SJCRH30 (cell line): ENCODE measurements at places on chromosomes 5 and 9.

DNA sequence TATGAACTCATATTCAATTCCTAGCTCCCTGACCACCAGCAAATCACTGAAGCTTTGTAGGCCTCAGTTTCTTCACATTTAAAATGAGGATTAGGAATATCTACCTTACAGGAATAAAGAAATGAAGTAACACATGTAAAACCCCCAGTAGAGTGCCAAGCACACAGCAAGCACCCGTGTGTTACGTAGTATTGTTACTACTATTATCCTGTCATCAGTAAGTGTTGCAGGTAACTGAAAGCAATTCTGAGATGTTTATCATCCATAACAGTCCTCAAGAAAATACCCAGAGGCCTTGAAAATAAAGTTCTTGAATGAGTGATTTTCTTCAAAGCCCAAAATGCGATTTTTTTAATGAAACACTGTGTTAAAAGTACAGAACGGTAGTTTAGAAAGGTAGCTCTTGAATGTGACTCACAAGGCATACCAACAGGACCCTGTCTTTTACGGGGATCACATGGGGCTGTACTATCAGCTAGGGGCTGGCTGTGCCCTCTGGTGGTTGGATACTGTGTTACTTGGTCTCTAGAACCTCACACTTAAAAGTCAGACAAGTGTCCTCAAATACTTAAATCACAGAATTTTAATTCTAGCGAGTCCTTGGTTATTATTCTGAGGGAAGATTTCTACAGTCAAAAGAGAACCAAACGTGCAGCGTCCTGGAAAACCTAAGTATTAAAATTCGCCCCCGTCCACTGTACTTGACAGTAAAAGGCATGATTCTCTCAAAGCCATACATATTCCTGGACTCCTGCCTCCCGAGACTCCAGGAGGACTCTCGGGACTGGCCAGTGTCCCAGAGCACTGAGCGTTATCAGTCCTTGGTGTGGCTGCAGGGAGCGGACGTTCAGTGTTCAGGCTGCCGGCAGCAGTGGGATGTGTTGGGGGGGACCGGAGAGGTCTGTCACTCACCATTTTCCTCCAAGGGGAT, 725 bp downstream of the NDUFB6 start:
- peak; percentile 71 for DNase-seq

GRCh38 chr5:15255576-15255975, 244.4 kb upstream of the FBXL7 start:
- no peak for DNase-seq

GRCh38 chr5:6489643-6490185, 41.1 kb downstream of the UBE2QL1 start:
- no peak for DNase-seq

GRCh38 chr5:35047785-35048404, at the start of gene AGXT2:
AGXT2 (minus strand) TSS chr5:35047949; CDS start chr5:35047892, 57 bp downstream.
- no peak for DNase-seq

GRCh38 chr9:93295456-93296076, 111.6 kb downstream of the WNK2 start:
- DNase-seq = peak; percentile 2

- no peak for DNase-seq
These were observed 1.2 kb upstream of the YTHDC2 start for GRCh38 chr5:113512341-113512740.

DNA sequence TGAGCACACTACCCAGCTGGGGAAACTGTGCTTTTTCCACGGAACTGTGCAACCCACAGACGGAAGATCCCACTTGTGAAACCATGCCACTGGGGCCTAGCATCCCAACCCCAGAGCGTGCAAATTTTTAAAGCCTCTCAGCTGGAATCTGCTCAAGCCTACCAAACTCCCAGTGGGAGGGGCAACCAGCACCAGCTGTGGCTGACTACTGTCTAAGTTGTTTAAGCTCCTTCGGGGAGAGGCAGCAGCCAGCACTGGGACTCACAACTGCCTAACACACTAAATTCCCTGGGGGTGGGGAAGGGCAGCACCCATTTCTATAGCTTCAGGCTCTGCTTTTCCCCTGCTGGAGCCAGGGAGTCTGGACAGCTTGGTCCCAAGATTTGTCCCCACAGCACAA, 287.6 kb upstream of the MSX2 start:
- DNase-seq = peak; percentile 71

DNA sequence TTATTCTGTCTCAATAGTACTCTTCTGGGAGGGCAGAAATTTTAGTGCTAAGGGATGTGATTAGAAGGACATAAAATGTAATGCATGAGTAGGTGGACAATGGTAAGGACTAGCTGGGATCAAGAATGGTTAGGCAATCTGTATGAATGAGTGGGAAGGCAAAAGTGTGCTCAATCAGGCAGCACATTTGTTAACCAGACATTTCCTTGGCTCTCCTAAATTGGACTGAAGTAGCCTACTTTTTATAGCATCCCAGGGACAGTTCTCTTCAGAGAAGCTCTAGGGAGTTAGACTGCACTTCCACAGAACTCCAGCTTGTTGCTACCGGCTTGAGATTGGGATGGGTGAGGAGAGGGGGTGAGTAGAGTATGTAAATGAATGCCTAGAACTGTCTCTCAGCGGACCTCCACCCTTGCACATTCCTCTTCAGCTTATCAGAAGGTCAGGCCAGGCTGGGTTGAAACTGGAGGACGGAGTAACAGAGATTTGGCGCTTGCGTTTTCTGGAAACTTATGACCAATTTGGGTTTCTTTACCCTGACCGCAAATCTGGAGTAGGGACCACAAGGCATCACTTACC, 19.0 kb upstream of the ARL14EPL start:
- no peak for DNase-seq

GRCh38 chr9:137369061-137369787, 53.7 kb downstream of the EXD3 start:
- no peak for DNase-seq

DNA sequence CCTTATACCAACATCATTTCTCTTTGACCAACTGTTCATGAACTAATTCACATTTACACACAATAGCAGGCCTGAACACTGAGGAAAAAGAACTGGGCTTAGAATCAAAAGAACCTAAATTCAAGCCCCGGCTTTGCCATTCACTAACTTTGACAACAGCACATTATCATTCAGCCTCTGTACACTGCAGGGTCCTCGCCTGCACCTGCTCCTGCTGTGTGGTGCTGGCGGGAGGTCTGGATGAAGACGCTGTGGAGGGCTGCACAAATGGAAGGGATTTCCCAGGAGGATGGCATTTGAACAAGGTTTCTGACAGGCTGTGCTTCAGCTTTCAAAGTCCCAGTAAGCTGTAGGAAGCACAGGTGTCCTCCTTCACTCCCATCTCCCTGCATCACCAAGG, 151.2 kb downstream of the ZDHHC21 start:
- DNase-seq = no peak

DNA sequence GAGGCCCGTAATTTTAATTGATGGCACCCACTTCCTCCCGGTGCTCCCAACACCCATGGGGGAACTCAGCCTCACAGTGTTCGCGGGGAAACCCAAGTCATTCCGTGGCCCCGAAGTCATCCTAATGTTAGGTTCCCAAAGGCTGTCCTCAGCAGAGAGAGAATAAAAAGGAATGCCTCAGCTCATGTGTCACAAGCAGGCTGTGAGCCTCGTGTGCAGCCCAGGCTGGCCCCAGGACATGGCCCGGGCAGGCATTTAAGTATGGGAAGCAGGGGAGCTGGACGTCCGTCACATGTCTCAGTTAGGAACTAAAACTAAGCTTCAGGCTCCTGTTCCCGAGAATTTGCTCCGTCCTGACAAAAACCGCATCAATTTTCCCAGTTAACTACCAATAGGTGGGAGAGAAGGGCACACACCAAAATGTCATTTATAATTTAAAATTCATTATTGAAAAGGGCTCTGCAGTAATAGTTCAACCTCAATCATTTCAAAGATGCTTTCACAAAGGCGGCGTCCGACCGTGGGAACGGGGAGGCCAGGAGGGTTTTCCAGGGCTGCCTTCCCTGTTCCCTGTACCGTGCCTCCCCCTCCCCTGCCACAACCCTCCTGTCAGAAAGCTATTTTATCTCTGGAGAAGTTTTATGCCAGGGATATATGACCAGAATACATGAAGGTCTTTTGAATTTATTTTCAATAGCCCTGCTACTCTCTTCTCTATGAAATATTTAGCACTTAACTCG, 137.3 kb downstream of the FSTL4 start:
- no peak for DNase-seq

GRCh38 chr9:138044485-138045383, 167.2 kb downstream of the CACNA1B start:
- DNase-seq = no peak

DNA sequence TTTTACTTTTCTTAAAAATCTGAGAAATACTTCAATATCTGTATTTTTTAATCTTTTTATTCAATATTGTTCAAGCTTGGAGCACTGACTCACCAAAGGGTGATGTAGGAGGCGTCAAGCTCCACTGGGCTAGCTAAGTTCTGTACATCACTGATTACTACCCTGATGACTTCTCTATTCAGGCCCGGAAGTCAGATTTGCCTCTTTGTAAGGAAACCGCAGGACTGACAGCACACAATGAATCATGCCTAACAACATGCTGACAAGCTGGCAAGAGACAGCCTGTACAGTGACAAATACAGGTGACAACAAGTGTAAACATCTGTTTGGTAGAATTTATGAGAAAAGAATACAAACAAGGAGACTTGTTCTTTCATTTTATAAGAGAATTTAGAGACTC, 627.9 kb upstream of the RORB start:
- DNase-seq = peak; percentile 29

GRCh38 chr5:157951673-157952373, 92.9 kb upstream of the CLINT1 start:
- no peak for DNase-seq

- no peak for DNase-seq
These were observed 163.8 kb upstream of the KLF4 start for GRCh38 chr9:107653263-107653821.

- peak; percentile 42 for DNase-seq
These were observed 22.8 kb downstream of the SMIM3 start for GRCh38 chr5:150801117-150801927.

- no peak for DNase-seq
These were observed 96.5 kb downstream of the TARS1 start for GRCh38 chr5:33537240-33537639.

DNA sequence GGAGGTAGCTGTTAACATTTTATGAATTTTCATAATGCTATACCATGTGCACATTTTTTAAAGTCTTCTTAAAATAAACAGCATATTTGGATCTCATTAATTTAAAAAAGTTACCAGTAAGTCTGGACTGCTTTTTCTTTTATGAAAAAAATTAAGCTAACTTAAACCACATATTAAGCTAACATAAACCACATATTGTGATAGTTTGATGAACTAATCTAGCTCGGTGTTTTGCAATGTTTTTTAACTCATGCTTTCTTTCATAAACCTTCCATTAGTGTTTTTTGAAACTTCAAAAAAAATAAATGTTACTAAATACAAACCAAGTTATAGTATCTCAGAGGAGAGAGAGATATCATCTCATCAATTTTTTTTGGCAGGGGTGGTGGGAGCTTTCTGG, 26.5 kb downstream of the POLK start:
- no peak for DNase-seq

- DNase-seq = no peak
These were observed 242.6 kb downstream of the AUH start for GRCh38 chr9:91119142-91119541.

- DNase-seq = no peak
These were observed 108.3 kb downstream of the THBS4 start for GRCh38 chr5:80143491-80143890.

DNA sequence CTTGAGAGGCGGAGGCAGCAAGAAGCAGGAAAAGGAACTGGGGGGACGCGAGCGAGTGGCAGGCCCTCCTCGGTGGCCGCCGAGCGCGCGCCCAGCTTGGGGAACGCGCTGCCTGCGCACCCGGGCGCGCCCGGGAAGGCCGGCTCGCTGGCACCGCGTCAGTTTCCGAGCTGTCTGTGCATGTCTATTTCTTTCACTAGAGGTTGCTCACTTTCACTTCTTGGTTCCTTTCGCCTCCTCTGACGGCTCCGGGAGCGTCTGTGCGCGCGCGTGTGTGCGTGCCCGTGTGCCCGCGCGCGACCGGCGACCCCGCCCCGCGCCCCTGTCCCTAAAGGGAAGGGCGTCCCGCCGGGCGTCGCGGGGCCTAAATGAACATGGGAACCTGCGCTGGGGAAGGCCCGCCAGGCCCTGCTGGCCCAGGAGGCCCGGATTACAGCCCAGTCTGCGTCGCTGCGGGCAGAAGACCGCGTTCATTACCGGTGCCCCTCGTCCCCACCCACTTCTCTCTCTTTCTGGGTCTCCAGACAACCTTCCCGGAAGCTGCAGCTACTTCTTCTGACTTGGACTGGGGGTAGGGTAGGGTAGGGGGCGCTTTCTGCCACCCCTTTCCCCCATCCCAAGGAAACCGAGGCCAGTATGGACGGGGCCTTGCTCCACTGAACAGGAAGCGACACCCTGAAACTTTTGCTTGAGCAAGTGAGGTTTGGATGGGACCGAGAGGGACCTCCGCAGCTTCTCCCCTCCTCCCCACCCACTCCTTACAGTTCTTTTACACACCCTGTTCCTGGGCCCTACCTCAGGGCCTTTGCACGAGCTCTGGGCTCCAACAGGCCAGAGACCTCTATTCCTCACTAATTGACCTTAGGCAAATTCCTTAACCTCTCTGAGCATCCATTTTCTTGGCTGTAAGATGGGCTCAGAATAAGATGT, 205.8 kb upstream of the IER5L start:
- no peak for DNase-seq
